ENCODE measurements at places on chromosomes 7 and 10.

GRCh38 chr10:23046027-23046426, 49.4 kb upstream of the MSRB2 start:
- DNase-seq: no peak

DNA sequence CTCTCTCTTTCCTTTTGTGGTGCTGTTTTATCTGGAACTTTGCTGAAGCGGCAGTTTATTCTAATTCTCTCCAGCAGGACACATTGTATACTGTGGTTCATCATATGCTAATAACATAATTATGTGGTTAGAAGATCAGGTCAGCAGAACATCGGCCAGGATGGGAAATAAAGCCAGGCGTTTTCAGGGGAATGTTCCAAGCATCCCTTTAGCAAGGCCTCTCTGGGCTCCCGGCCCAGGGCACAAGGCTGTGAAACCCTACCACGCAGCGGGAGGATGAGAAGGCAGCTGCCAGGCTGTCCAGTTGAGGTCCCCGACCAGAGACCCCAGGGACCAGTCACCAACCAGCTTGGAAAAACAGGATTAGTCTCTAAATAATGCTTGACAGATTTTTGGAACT, 112.2 kb upstream of the GALNT17 start:
- DNase-seq: no peak

GRCh38 chr7:17421941-17422340, 123.5 kb downstream of the AHR start:
- DNase-seq: no peak

DNA sequence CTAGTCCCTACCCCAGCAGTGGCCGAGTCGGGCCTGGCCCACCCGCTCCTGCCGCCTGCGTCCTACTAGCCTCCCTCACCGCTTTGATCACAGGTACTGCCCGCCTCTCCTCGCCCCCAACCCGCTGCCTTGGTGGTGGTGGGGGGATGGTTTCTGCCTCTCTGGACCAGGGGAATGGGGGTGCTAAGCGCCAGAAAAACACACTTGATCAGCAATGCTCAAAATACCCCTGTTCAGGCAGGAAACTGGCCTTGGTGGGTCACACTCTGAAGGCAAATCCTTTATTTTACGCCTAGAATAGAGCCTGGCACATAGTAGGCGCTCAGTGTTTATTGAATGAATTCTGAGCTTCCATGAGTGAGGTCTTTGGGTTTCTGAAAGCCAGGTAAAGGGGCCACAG, 1.0 kb upstream of the CRTAC1 start:
- no peak for DNase-seq

- DNase-seq: no peak
Observed at GRCh38 chr10:15351099-15351820, 19.8 kb downstream of the FAM171A1 start.

GRCh38 chr7:130420943-130421578, 19.8 kb downstream of the CEP41 start:
- DNase-seq: no peak

- no peak for DNase-seq
Observed at GRCh38 chr7:45889367-45890067, 1.2 kb downstream of the IGFBP1 start.

- no peak for DNase-seq
Observed at GRCh38 chr10:127903789-127904188, 3.1 kb upstream of the PTPRE start.

GRCh38 chr7:142833174-142834048, 21.5 kb upstream of the EPHB6 start:
- no peak for DNase-seq

GRCh38 chr7:128115336-128115820, 84.1 kb upstream of the LRRC4 start:
- no peak for DNase-seq

DNA sequence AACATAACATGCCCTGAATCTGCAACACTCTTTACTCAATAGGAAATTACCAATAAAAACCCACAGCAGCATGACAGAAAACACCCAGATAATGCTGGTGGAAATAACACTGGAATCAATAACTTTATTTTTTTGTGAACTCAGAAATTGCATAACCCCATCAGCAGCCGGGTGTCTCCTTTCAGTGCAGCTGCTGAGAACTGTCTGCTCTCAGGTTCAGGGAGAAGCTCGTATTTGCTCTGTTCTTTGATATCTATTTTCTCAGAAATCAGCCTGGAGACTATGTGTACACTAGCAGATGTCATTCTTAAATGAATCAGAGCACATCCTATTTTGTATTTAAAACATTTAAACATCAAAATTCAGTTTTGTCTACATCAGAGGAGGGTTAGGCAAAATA, 506.0 kb downstream of the POM121L12 start:
- no peak for DNase-seq

DNA sequence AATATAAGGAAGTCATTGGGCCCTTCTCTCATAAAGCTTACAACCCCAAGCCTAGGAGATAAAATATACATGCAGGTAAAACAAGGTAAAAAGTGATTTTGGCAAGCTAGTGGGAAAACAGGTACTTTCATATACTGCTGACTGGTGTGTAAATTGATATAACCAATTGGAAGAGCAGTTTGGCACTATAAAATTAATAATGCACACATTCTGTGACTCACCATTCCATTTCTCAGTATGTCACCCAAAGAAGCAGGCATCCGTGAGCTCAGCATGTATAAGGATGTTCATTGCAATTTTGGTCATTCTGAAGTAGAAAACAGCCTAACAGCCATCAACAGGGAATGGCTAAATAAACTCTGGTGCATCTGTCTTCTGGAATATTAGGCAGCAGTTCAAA, 2.9 kb downstream of the MACROH2A2 start:
- no peak for DNase-seq

DNA sequence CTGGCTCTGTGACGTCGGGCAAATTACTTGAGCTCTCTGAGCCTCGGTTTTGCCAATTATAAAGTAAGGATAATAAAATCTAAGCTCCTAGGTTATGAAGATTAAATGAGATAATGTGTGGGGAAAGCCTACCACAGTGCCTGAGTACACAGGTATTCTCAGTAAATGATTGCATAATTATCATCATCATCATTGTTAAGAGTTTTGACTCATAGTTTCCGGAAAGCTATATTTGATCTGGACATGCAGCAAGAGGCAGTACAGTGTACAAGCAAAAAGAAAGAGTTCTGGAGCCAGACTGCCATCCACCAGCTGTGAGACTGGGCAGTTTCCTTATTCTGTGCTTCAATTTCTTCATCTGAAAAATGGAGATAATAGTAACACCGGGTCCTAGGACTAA, 155.6 kb upstream of the YAE1 start:
- DNase-seq: no peak

DNA sequence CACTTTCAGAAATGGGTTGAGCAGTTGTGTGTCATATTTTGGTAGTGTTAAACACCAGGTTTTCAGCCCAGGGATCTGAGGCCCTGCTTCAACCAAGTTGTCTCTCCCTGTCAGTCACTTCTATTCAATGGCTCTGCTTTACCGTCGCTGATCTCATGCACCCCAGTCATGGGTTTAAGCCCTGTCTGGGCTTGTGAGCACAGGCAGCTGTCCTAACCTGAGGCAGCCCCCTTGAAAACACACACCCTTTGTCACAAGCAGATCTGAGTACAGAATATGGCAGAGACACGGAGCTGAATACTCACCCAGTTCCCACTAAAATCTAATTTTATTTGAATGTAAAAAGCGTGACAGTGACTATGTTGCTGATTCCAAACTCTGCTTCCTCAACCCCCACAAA, 110.6 kb upstream of the GLI3 start:
- DNase-seq: no peak

DNA sequence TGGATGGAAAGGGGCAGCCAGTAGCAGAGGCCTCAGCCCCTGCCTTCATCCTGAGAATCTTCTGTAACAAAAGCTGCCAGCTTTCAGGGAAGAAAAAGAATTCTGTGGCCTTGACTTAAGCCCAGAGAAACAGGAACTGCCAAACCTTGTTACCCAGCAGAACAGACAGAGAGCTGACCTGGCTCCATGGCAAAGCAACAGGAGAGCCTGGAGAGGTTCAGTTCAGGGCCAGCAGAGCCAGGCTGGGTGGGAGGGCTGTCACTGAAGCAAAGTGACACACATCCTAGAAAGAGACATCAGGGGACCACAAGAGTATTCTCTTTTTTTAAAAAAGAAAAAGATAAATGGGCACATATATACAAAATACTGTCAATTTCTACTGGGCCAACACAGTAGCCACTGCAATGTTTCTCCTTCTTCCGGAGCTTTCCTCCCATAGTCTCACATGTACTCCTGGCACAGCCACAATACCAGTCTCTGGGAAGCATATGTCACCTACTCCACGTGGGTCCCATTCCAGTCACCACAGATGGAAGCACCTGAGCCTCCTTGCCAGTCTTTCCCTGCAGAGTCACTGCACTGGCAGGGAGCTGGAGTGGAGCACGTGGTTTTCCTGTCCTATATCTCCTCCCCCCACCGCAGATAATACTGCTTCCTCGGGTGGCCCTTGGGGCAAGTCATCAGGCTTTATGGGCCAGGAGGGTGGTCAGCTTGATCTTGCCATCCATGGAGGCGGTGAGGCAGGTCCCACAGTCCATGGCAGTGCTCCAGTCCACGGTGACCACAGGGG, 15.2 kb upstream of the CYREN start:
- no peak for DNase-seq

- DNase-seq: no peak
Observed at GRCh38 chr7:47330026-47330425, 251.9 kb downstream of the TNS3 start.

- DNase-seq: no peak
Observed at GRCh38 chr7:20783125-20783699, 3.5 kb downstream of the SP8 start.

GRCh38 chr10:130954326-130954905, 357.1 kb downstream of the TCERG1L start:
- DNase-seq: no peak

DNA sequence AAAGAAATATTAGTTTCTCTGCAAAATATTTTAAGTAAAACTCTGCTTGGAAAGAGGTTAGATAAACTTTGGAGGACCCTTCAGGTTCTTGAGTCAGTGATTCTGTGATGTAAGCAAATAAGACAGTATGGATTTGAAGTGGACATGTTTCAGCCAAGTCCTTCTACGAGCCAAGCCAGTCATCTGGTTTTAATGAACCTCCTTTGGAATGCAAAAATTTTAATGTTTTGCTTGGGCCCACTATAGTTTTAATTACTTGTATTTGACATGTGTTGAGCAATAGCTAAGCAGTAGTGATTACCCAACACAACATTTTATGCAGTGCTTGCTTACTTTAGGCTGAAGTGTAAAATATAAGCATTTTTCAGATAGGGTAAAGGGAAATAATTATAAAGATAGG, 296.3 kb upstream of the SEMA3D start:
- no peak for DNase-seq

GRCh38 chr7:36202398-36202797, 49.3 kb downstream of the EEPD1 start:
- no peak for DNase-seq

DNA sequence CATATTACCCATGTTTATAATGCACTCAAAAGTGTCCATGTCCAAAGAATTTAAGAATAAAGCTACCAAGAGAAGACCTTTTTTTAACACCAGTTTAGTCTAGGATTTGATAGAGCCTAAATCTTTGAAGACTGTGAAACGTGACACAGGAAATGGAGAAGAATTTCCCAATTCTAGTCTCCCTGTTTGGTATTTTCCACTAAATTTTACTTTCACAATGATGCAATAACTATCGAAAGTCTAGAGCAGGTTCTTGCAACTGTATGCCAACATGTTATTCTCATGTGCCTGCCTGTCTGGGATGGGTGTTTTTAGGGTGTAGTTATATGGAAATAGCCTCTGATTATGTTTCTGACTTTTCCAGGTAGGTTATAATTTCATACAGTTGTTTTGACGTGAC, 6.9 kb upstream of the MXI1 start:
- DNase-seq: no peak

GRCh38 chr7:126424985-126425384, 827.8 kb downstream of the GRM8 start:
- DNase-seq: no peak

- DNase-seq: no peak
Observed at GRCh38 chr10:93074147-93074596, 479 bp downstream of the CYP26A1 start.

GRCh38 chr7:104431930-104432329, 103.5 kb downstream of the LHFPL3 start:
- DNase-seq: no peak

DNA sequence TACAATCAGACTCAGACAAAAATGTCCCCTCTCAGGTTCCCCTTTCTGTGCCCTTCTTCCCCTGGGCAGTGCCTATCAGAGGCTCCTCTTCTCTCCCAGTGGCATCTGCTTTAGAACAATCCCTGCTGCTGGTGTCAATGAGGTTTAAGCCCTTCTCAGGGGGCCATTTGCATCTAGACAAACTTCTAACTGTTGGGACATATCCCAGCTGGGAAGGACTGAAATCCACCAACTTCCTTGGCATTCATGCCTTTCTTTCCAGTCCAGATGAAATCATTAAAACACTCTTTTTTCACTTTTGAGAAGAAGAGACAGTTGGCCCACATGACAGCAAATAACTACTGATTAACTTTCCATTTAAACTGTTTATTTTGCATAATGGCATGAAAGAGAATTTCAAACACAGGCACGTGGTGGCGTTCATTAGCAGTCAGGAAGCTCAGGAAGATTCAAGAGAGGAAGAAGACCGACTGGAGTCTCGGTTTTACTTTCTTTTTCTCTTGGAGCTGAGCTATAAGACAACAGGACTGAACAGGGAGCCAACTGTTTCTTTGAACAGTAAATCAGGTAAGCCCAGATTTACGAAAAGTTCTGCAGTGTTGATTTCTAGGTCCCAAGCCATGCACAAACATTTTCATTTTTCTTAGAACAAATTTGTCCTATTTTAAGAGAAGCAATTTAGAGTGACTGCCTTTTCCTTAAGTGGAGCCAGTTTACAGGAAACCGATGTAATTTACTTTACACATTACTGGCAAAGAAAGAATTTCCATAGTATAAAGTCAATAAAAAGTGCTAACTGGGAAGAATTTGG, at the start of gene GIMAP2:
Gene GIMAP2 (plus strand): TSS at position 488 of the 811 bp plus-strand sequence. CDS start 1,354 bp downstream, outside the sequence.
- peak; percentile 74 for DNase-seq

DNA sequence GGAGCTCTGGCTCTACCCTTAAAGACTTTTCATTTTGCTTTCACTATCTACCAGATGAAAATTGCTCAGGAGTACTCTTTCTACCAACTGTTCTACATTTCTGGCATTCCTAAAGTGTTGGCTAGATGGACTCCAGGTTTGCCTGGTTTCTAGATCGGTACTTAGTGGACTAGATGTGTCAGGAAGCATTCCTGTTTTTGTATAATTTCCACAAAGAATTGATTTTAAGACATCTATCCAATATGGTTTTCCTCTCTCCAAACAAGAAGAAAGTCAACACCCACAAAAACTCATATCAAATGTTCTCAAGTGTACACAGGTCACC, 157.7 kb downstream of the CHRM2 start:
- no peak for DNase-seq

DNA sequence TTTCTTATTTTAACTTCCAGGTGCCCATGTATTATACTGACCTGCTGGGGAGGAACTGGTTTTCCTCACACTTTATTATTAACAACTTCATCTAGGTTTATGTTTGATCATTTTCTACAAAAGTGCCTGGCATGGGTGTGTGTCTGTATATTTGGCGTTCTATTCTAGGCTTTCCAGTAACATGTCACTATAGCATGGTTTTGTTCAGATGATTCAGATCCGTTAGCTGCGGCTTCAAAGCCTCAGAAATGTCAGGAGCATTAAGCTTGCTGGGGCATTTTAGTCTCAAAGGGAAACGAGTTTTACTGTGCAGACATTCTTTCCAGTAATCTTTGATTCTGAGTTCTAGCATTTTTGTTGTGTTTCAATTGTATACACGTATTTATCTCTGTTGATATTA, 2.3 kb downstream of the INPP5A start:
- peak; percentile 38 for DNase-seq

- DNase-seq: no peak
Observed at GRCh38 chr10:77274046-77274795, 363.4 kb downstream of the KCNMA1 start.

GRCh38 chr7:132471515-132471914, 104.8 kb downstream of the PLXNA4 start:
- no peak for DNase-seq

Data from CD4-positive, alpha-beta T cell treated with Interleukin-15 for 4 hours (primary cell).